GF-D8 (cell line): ENCODE measurements at places on chromosomes 13 and 19.
A peak's percentile ranks its signal among the peaks of the same experiment; 100 is the strongest.

DNA sequence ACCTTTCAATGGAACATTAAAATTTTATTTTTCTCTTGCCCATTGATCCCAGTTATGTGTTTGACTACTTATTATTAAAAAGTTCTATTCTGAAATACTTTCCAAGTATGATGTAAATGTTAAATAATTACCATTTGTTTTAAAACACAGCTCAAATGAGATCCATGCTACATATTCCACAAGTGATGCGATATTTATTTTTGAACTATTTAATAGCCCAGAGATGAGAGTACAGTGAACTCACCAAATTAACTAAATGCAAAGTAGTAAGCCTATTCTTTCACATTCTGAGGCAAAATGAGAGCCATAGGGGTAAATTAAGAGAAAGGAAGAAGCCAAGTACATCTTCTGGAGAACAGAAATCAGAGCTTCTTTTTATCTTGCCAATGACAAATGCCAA, 1.2 kb upstream of the DCLK1 start:
- no peak for DNase-seq

DNA sequence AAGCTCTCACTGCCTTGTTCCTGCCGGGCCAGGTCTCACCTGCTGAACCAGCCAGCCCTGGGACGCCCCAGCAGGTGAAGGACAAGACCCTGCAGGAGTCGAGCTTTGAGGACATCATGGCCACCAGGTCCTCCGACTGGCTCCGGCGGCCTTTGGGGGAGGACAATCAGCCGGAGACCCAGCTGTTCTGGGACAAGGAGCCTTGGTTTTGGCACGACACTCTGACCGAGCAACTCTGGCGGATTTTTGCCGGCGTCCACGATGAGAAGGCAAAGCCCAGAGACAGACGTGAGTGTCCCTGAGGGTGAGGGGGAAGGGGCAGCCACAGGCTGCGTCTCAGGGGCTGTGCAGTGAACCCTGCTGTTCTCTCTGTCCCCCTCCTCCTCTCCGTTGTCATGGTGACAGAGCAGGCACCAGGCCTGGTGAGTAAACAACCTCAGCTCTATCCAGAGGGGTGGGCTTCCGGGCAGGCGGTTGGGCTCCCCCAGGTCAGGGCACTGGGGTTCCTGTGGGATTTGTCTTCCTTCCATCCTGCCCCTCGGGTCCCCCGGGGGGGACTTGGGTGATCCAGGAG, 9.7 kb downstream of the TLE6 start:
- no peak for DNase-seq

GRCh38 chr13:81779876-81780275, 1439.0 kb upstream of the SPRY2 start:
- DNase-seq: no peak

GRCh38 chr13:49125964-49126524, 94.1 kb upstream of the MLNR start:
- no peak for DNase-seq

GRCh38 chr13:42396501-42396900, 124.5 kb downstream of the AKAP11 start:
- no peak for DNase-seq

DNA sequence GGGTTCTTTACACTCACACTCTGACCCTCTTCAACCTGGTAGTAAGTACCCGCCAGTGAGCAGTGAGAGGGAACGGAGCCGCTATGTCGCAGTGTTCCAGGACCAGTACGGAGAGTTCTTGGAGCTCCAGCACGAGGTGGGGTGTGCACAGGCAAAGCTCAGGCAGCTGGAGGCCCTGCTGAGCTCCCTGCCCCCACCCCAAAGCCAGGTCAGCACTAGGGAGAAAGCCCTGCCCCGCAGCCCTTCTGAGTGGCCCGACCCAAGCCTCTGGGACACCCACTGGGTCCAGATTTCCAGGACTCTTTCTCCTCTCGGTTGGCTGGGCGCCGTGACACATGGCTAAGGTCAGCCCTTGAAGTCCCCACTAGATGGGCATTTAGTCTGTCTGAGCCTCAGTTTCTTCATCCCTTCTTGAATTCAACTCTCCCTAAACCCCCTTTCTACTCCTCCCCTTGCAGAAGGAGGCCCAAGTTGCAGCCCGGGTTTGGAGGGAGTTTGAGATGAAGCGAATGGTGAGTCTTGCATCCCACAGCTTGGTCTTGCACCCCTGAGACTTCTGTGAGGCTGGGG, 1.9 kb downstream of the OCEL1 start:
- no peak for DNase-seq

GRCh38 chr19:925087-925525, 729 bp upstream of the ARID3A start:
- peak; percentile 87 for DNase-seq

DNA sequence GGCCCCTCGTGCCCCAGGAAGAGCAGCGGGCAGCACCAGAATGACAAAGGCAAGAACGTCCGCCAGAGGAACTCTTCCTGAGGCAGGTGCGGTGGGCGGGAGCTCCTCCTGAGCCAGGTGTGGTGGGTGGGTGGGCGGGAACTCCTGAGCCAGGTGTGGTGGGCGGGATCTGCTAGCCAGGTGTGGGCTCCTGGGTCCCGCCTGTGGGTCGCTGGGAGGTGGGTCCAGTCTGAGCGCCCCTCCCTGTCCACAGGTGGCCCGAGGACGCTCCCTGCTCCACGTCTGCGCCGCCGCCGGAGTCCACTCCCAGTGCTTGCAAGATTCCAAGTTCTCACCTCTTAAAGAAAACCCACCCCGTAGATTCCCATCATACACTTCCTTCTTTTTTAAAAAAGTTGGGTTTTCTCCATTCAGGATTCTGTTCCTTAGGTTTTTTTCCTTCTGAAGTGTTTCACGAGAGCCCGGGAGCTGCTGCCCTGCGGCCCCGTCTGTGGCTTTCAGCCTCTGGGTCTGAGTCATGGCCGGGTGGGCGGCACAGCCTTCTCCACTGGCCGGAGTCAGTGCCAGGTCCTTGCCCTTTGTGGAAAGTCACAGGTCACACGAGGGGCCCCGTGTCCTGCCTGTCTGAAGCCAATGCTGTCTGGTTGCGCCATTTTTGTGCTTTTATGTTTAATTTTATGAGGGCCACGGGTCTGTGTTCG, 7.0 kb upstream of the HCN2 start:
- no peak for DNase-seq

- no peak for DNase-seq
These were observed 119.5 kb downstream of the TM9SF2 start for GRCh38 chr13:99620806-99621205.

GRCh38 chr13:91817250-91817649, 418.8 kb downstream of the GPC5 start:
- DNase-seq: no peak

DNA sequence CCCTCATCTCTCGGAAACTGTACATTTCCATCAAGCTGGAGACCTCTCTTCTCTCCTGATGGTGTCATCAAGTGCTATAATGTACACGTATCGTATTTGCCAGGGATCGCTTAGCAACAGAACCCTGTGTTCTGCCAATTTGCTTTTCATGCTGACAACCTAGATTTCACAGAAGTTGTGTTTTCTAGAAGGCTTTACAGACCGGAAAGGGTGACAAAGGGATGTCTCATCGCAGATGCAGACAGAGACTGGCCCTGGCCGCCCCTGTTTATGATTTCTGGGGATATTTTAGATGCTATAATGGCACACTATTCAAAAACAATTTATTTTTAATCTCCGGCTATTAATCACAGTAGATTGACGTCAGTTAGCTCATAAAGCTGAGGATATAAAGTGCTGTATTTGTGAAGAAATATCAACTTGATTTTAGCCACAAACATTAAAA, 291.4 kb downstream of the IRS2 start:
- DNase-seq: no peak

DNA sequence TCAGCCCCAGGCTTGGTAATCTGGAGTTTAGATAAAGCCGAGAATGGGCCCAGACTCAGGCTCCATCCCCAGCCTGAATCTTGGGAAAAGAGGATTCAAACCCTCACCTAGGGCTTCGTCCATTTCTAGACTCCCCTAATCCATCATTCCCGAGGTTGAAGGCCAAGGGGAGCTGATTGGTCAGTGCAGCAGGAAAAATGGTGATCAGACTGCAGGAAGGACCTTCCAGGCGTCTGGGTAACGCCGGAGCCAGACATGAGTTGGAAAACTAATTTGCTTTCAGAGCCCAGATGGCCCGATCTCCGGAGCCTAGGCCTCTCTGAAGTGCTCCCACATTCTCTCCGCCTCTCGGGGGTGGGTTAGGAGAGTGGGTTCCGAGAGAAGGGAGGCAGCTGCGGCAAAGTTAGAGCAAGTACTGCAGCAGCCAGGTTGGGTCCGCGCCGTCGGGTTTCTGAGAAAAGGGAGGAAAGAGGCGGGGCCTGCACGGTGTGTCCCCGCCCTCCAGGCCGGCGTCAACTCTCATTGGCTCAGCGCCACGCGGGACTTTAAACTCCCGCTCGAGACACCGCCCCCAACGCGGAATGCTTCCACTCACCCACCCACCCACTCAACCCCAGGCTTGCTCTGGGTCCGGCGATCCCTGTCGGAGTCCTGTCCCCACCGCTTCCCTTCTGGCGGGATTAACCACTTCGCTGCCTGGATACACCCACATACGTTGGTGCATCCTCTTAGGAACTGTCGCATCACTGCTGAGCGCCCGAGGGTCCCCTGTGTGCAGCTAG, 788 bp upstream of the RTBDN start:
- no peak for DNase-seq
